ENCODE measurements at places on chromosomes 3 and 15.

DNA sequence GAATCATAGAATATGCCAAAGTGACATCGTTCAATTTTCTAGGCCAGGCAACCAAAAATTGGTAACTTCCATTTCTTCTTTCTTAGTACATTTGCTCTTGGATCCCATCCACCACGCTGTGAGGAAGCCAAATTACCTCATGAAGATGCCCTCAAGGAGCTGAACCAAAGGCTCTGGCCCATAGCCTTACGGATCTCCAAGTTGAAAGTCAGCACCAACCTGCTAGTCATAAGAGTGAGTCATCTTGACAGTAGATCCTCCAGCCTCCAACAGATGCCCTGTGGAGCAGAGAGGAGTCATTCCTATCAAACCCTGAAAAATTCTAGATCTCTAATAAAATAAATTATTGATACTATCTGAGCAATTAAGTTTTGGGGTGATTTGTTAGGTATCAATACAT lies 322.5 kb upstream of the COL8A1 start:
- DNase-seq, result no peak

GRCh38 chr3:117105686-117106085 lies 396.1 kb downstream of the TUSC7 start:
- DNase-seq, result no peak

DNA sequence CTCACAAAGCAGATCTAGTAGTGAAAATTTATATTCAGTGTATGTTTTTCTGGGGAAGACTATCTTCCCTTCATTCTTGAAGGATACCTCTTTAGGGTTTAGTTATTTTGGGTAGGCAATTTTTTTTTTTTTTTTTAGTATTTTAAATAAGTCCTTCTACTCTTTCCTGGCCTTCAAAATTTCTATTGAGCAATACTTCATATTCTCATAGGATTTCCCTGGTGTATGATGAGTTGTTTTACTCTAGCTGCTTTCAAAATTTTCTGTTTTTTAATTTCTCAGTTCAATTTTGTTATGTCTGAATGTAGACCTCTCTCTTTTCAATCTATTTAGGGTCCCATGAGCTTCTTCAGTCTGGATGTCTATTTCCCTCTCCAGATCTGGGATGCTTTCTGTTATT lies 74.3 kb upstream of the PLSCR4 start:
- DNase-seq, result no peak

- no peak for DNase-seq
These were observed 16.5 kb downstream of the ANXA2 start for GRCh38 chr15:60381148-60381788.

DNA sequence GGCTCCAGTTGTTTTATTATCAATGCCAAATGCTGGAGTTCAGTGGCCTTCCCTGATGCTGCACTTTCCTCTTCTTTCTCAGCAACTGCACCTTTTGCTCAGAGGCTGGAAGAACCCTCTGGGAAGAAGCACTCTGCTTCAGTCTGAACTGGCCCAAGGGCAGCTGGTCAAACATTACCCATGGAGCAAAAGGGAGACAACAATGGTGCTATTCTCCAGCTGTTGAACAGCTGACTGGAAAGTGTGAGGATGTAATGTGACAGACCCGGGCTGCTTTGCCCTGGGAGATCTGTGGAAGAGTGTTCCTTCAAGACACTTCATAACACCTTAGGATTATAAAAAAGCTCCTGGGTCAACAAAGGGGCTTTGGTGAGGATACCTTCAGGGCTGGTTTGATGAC lies 84.9 kb downstream of the EPHB1 start:
- DNase-seq, result no peak

- DNase-seq, result peak; percentile 15
These were observed 13.9 kb downstream of the BTBD1 start for GRCh38 chr15:83053151-83053550.

GRCh38 chr3:160490166-160490565 lies 40.6 kb upstream of the TRIM59 start:
- no peak for DNase-seq

DNA sequence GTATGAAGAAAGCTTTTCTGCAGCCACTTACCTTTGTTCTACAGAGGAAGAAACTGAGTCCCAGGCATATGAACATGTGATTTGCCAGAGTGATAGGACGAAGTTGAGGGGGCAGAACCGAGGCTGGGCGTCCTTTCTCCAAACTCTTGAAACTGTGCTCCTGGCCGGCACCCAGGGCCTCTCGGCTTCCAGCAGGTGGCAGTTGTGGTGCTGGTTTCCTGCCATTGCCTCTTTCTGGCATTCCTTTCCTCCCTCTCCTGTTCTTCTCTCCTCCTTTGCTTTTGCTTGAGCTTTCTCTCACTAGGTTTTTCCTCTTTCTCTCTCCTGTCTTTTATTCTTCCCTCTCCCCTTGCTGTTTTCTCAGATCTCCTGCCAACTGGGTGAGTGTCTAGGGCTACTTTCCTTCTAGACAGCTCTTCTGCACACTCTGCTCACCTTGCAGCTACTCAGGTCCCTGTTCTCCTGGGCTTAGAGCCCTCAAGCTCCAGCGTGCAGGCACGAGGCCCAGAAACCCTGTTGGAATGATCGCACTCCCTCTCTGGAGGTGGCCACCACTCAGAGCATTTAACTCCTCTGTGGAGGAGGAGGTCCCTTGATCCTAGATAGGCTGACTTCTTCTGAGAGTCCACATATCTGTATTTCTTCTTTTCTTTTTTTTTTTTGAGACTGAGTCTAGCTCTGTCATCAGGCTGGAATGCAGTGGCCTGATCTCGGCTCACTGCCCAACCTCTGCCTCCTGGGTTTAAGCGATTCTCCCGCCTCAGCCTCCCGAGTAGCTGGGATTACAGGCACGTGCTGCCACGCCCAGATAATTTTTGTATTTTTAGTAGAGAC lies 26.2 kb downstream of the TRAK1 start:
- DNase-seq, result peak; percentile 45

All from H54 (cell line).